ENCODE measurements at places on chromosomes 3 and 15.

DNA sequence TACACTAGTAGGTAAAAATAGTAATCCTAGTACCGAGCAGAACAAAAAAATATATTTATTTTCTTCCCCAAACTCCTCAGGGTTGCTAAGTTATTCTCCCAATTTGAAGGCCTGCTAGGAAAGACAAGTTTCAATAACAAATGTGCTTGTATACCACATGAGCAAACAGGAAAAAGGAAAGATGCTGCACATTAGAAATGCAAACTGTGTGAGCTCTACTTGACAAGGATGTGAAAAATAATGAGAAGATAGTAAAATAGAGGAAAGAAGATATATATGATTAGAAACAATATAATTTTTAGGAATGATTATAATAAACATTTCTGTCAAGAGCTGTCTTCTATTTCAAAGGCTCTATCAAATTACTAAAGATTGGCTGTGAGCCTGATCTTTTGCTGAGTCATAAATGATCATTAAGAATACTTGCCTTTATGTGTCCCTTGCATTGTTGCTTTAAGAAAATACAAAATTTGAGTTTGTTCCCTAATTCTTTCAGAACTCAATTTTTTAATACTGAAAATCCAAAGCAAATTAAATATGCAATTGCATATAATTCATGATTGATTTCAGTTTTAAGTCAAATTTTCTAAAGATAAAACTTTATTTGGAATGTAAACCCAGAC, 174.2 kb downstream of the NEK10 start:
- no peak for DNase-seq

DNA sequence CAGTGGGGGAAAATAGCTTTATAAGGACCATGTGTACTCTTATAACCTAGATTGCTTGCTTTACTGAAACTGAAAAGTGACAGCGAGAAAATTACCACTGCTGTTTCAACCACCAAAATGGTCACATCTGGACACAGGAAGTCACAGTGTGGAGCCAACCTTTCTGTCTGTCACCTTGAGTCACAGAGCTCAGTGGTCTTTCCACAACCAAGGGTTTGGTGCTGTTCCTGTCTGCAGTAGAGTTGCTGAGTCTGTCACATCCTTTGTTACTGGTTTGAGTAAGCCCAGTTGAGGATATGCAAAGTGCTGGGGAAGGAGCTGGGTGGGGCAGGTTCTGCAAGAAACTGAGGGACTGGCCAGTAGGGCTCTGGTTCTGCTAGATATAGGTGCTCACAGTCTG, 139.1 kb upstream of the EIF1B start:
- no peak for DNase-seq

- no peak for DNase-seq
Observed at GRCh38 chr3:141368062-141368924, at the start of gene ZBTB38. Gene ZBTB38, plus strand, starts transcription at chr3:141368504. Its CDS starts 73,885 bp downstream, at chr3:141442389.

DNA sequence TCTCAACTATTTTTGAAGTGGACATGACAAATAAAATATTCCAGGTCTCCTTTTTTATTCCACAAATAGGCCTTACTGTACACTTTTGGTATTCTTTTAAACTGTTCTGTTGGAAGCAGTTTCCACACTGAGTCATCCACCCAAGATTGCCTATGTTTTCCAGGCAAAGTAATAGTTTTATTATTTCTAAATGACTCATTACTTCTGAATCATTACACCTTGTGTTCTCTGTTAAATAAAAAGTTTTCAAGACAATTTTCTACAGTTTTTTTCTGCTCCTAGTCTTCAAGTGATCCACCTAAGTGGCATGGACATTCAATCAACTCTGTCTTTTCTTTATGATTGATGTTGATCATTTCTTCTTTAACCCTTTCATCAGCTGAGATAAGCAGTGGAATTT, 26.5 kb downstream of the PPP2R3A start:
- DNase-seq: no peak

DNA sequence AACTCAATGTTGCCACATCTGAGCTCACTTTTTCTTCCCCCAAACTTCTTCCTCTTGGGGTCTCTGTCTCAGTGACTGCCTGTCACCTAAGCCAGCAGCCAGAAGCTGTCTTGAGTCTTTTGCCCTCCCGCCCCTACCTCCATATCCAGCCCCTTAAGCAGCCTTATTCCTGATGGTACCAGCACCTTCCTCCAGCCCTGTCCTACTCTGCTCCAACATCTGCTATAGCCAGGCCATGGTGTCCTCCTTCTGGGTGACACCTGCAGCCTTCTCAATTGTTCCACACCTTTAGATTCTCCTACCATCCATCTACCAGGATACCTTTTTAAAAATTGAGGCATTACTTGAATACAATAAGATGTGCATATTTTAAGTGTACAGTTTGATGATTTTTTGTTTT, 53.8 kb downstream of the EPHB3 start:
- no peak for DNase-seq

GRCh38 chr3:32930161-32930560, 21.3 kb upstream of the CCR4 start:
- no peak for DNase-seq

DNA sequence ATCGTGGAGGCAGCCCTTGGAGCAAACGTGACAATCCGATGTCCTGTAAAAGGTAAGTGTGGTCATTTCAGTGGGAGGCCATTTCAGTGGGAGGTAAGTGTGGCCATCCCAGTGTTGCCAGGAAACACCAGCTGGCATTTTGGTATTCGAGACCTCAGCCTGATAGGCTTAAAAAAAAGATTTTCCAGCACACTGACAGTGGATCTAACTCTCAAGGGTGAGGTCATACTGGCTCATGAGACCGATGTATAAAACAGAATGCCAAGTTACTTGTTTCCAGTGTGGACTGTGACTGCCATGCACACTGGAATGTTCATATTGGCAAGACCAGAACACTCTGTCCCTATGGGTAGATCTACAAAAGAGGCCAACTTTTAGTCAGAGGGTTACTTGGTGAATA, 244.4 kb upstream of the GOLGA6L4 start:
- DNase-seq: no peak

DNA sequence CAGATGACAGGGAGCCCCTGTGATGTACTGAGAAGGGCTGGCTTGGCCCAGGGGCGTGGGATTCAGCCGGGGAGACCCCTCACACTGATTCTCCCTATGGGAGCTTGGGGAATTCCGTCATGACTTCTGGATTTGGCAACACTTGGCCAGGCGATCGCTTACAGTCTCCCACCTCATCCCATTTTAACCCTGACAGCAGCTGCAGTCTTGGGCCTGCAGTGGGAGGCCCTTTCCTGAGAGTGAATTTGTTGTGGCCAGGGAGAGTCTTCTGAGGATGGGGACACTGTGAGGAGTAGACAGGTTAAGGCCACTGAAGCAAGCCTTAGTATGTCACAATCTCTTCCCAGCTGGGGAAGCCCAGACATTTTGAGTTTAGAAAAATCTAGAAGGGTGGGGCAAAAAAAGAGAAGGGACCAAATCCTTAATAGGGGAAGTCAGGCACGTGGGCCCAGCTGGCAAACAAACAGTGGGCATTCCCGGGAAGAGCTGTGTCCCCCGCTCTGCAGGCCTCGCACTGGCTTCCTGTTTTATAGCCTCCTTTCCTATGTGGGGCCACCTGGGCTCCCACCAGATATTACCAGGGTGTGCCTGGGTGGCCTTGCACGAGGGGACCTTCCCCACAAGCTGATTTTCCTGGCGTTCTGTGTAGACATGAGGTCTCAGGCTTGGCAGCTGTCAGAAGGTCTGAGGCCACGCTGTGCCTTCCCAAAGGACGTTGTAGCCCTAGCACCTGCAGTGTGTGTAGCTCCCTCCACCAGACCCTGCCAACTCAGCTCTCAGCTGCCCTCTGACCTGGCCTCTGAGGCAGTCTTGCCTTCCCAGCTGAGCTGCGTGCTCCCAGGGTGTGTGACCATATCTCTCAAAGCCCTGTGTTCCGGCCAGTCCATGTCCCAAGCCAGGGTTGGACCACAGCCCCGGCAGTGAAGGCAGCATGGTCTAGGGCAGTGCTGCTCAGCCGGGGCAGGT, 64.5 kb downstream of the FEM1B start:
- DNase-seq: no peak

GRCh38 chr3:58432905-58433304, 727 bp downstream of the PDHB start:
- DNase-seq: no peak

Data from stimulated activated CD8-positive, alpha-beta memory T cell treated with anti-CD3 and anti-CD28 coated beads, Interleukin-7, amount 100 ng/mL, for 4 hours (primary cell).